ENCODE measurements at places on chromosomes 13 and 19.

DNA sequence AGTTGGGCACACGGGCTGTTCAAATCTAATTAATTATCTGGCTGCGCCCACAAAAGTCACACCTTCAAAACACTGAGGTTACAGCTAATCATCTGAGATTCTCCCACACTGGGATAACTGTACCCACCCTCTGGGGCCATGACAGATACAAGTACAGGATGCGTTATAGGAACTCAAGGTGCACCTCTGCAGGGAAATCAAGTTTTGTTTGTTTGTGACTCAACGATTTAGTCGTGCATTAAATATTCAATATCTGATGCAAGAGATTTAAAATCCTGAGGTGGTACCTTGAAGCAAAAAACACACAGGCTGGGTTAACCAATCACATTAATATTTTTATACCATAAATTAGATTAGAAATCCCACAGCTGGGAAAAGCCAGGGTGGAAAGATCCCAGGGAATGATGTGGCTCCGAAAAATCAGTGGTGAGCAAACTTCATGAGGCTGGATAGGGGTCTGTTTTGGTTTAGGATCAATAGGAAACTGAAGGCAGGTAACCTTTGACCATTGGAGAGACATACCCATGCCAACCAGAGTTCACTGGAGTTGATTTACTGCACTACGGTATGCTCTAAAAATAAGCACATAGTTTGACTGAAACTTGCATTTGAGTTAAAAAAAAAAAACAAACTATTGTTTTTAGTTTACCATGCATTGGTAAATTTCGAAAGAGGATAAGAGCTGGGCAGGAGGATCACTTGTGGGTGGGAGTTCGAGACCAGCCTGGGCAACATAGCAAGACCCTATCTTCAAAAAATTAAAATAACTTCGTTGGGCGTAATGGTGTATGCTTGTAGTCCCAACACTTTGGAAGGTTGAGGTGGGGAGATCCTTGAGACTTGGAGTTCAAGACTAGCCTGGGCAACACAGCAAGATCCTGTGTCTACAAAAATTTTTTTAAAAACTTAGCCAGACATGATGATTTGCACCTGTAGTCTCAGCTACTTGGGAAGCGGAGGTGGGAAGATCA, 23.9 kb upstream of the CEBPG start:
- DNase-seq, result no peak

- DNase-seq, result no peak
Observed at GRCh38 chr13:106183410-106184065, 351.9 kb downstream of the EFNB2 start.

DNA sequence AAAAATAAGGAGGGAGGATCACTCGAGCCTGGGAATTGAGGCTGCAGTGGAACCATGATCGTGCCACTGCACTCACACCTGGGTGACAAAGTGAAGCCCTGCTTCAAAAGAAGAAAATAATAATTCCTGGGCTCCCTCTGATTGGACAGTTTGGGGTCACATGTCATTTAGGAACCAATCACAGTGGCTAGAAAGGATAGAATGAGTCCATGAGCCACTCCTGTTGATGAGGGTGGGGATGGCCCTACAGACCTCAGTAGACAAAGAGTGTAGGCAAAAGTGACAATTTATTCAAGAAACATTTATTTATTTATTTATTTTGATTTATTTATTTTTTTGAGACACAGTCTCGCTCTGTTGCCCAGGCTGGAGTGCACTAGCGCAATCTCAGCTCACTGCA, 26.8 kb upstream of the ADGRE5 start:
- no peak for DNase-seq

DNA sequence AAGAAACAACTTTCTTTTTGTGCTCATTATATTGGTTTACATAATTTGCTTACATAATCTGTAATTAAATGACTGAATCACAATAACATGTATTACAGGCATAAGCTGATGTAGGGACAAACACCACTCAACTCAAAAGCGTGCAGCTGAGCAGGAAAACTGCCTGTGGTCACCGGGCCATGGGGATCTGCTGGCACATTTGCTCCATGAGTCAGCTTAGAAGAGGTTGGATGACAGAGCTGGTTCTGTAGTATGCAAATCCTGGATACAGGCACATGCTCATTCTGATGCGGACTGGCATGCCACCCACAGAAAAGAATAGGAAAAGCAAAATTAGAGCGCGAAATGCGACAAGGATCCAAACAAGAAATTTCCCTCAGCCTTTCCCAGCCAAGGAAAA, 128.6 kb downstream of the USP12 start:
- DNase-seq, result no peak

GRCh38 chr13:22903301-22903700, 277.5 kb upstream of the SGCG start:
- no peak for DNase-seq

- no peak for DNase-seq
Observed at GRCh38 chr13:113782472-113782871, 23.4 kb downstream of the TMEM255B start.

GRCh38 chr19:56619121-56619520, 23.8 kb upstream of the SMIM17 start:
- DNase-seq, result no peak

- DNase-seq, result peak; percentile 52
Observed at GRCh38 chr19:982567-983170, 1.5 kb upstream of the WDR18 start.

- DNase-seq, result peak; percentile 30
Observed at GRCh38 chr19:12194827-12195731, 32.2 kb downstream of the ZNF136 start.

- no peak for DNase-seq
Observed at GRCh38 chr13:104773775-104774174, 1707.6 kb upstream of the SLC10A2 start.

DNA sequence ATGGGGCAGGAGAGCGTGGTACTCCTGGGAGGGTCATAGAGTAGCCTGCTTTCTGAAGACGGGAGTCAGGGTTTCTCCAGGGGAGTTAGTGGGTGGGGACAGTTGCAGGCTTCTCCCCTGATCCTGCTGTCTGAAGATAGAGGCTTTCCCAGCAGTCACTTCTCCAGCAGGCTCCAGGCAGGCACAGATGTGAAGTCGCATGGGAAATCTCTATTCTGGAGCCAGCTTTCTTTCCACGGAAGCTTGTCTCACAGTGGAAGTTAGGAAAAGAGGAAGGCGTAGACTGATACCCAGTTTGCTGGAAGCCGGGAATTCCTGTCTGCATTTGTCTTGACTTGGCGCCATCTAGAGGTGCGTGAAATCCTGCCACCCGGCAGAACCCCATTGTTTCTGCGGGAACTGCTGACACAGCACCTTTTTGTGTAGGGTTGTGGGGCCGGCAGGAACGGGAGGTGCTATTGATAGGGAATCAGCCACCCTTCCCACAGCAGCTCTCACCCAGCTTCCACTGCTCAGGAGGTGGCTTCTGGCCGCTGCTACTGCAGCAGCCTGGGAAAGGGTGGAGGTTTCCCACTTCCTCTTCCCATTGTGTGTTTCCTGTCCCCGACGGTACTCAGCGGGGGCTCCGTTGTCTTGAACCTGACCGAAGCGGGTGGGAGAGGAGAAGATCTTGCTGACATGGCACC, 28.5 kb upstream of the NPAS1 start:
- peak; percentile 26 for DNase-seq

GRCh38 chr13:86403181-86403580, 604.0 kb upstream of the SLITRK6 start:
- DNase-seq, result no peak

DNA sequence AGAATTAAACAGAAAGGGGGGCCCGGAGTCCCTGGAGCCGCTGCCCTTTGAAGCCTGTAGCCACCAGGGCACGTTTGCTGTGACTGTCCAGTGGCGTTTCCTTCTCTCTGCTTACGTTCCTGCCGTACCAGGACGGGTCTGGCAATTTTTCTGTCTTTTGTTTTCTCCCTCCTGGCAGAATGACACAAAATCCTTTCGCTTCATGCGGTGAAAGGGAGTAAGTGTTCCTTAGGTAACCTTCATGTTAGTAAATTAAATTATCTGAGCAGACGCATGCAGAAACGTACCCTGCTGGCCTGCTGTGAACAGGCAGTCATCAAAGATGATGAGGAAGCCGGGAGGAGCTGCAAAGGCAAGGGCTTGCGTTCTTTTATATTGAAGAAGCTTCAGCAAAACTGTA, 299.3 kb upstream of the ARGLU1 start:
- DNase-seq, result no peak

DNA sequence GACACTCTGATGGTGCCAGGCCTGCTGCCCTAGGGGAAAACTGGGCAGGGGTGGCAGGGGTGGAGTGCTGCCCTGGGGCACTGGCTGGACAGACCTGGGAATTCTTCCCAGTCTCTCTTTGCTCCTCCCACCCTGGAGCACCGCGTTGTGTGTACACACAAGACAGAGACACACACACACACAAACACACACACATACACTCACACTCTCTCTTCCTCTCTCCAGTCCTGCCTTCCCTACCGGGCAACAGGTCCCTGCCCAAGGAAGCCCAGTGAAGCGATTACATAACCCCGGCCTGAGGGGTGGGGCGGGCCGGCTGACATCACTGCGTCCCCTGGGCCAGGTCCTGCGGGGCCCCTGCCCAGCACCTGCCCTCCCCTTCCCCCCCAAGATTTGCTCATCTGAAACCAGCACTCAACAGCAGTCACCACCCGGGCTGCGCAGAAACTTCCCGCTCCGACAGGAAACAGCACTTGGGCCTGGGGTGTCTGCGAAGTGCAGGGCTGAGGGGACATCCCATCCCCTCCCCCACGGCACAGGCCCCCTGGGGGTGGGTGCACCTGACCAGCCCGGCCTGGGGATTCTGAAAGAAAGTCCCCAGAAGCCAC, 1.2 kb downstream of the MKNK2 start:
- DNase-seq, result no peak

DNA sequence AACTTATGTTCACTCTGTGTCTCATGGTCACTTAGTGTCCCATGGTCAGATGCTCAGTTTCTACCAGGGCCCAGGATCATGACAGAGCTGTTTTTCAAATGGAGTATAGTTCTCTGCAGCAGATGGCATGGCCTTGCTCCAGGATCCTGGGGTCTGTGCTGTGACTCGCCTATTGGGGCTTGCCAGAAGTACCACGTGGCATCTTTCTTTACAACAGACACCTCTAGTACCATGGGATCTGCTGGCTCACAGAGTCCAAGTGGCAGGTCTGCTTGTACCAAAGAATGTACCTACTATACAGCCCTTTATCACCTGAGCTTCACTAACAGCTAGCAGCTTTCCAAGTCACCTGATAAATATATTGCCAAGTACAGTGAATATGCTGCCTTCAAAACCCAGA, 6.0 kb upstream of the RNF6 start:
- DNase-seq, result no peak

GRCh38 chr19:50725218-50725910, 2.2 kb downstream of the CLEC11A start:
- DNase-seq, result no peak

GRCh38 chr19:43799502-43800142, 2.6 kb downstream of the LYPD5 start:
- no peak for DNase-seq

- DNase-seq, result no peak
Observed at GRCh38 chr19:1567116-1567847, 843 bp downstream of the MEX3D start.

- DNase-seq, result no peak
Observed at GRCh38 chr13:47869776-47870175, 131.3 kb downstream of the SUCLA2 start.

DNA sequence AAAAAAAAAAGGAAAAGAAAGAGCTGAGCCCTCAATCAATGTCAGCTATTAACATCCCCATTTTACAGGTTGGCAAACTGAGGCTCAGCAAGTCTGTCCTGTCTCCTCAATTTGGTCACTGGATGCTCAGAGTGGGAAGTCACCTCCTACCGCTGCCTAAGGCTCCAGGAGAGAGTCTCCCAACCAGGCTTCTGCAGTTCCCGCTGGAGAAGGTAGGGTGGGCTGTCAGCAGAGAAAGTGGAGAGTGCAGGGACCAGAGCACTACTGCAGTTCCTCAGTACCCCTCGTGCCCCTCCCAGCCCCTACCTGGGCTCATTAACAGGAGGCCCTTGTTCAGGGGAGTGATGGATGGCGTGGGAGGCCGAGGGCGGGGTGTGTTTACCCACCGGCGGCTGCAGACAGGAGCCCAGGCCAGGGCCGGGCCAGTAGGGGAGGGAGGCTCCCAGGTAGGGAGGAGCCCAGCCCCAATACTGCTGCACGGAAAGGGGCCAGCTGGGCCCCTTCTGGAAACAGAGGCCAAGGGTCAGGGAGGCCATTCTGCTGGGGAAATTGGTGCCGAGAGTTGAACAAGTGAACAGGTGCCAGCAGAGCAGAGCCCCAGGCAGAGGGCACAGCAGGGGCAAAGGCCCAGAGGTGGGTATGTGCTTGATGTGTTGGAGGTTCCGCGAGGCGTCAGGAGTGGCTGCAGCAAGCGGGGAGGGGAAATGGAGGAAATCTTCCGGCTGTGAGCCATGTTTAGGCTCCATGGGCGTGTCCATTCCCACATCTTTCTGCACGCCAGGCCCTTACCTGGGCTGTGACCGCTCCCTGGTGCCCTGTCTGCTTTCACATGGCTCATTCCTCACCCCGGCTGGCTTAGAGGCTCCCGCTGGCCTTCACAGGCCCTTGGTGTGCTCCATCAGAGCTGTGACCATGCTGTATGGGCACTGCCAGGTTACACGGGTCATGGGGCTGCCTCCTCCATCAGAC, 7.6 kb upstream of the COMP start:
- no peak for DNase-seq

- no peak for DNase-seq
Observed at GRCh38 chr19:54481326-54481930, 8.3 kb upstream of the CDC42EP5 start.

DNA sequence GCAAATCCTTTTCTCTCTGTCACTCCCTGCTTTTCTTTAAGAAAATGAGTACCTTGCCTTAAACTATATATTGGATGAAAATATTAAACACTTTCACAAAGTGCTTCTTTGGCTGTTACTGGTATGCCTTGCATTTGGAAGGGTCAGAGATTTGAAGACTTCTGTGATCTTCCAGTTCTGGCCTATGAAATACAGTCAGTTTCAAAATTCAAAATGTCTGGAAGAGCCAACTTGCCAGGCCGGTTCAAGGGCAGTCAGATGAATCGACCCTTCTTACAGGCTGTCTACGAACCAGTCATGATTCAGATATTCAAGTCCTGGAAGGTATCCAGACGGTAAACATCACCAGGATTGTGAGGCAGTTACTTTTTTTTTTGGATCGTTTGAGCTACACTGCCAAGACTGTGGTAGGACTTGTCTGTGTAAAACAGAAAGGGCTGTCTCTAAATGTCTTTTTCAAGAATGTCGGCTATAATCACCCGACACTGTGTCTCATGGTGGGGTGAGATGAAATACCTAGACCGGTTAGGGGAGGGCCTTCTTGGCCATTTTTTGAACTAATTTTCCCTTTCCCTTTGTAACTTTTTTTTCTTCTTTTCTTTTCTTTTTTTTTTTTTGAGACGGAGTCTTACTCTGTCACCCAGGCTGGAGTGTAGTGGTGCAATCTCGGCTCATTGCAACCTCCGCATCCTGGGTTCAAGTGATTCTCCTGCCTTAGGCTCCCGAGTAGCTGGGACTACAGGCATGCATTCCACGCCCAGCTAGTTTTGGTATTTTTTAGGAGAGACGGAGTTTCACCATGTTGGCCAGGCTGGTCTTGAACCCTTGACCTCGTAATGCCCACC, 11.2 kb downstream of the ACTN4 start:
- DNase-seq, result no peak
